ENCODE measurements at places on chromosomes 2 and 18.

DNA sequence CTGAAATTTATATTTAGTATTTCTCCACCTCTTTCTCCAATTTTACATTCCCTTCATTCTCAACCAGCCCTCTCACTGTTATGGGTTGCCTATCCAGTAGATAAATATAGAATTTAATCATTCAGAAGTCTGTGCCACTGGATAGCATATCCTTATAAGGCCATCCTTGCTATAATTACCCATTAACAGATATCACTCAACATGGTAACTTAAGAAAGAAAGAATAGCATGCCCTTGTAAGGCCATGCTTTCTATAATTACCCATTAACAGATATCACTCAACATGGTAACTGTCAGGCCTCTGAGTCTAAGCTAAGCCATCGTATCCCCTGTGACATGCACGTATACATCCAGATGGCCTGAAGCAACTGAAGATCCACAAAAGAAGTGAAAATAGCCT, 1137.4 kb upstream of the FAM98A start:
- DNase-seq: no peak

- no peak for DNase-seq
Observed at GRCh38 chr18:58592223-58593214, 36.4 kb downstream of the ALPK2 start.

DNA sequence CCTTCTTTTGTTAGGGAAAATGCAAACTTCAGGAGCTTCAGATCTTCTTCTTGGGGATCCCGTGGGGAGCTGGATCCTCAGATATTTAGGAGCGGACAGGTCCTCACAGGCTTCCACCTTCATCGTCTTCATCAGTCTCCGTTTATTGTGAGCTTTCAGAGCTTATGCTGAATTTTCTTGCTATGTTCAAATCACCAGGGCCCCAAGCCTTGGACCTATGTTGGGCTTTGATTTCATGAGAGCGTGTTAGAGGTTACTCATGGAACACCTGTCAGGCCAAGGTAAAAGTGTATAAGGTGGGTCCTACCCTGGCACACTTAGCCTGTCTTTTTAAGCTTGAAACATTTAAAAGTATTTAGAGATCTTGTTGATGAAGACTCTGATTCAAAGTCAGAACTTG, 212.9 kb downstream of the FAM210A start:
- DNase-seq: no peak

DNA sequence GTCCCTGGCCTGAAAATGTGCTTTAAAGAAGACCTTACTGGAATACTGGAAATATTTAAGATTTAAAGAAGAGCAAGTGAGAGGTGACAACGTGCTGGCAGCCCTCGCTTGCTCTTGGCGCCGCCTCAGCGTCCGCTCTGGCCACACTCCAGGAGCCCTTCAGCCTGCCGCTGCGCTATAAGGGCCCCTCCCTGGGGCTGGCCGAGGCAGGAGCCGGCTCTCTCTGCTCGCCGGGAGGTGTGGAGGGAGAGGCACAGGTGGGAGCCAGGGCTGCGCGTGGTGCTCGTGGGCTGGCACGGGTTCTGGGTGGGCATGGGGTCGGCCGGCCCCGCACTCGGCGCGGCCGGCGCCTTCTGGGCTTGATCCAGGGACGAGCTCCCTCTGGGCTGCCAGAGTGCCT, 2.9 kb upstream of the COQ10B start:
- no peak for DNase-seq

DNA sequence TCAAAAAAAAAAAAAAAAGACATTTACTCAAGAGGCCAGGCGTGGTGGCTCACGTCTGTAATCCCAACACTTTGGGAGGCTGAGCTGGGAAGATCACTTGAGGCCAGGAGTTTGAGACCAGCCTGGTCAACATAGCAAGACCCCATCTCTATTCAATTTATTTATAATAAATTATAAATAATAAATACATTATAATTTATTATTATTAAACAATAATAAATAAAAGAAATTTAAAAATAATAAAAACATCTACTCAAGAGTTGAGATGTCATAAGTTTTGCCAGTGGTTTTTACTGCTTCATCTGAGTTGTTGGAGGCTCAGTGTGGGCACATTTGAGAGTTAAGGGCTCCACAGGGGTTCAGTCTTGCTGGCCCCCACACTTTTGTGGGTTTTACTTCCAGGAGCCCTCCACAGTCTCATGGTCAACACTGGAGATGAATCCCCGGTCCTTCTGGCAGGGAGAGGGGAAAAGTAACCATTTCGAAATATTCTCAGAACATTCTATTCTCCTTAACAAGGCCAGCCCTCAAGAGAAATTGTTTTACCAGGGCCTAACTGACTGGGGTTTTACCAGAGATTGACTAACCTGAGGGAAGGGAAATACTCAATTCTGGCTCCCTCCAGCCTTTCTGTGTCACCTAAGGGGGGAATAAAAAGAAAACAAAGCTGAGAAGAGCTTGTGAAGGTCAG, 51.6 kb upstream of the NCOA1 start:
- DNase-seq: no peak

- no peak for DNase-seq
Observed at GRCh38 chr2:175476948-175477347, 295.4 kb upstream of the ATP5MC3 start.

DNA sequence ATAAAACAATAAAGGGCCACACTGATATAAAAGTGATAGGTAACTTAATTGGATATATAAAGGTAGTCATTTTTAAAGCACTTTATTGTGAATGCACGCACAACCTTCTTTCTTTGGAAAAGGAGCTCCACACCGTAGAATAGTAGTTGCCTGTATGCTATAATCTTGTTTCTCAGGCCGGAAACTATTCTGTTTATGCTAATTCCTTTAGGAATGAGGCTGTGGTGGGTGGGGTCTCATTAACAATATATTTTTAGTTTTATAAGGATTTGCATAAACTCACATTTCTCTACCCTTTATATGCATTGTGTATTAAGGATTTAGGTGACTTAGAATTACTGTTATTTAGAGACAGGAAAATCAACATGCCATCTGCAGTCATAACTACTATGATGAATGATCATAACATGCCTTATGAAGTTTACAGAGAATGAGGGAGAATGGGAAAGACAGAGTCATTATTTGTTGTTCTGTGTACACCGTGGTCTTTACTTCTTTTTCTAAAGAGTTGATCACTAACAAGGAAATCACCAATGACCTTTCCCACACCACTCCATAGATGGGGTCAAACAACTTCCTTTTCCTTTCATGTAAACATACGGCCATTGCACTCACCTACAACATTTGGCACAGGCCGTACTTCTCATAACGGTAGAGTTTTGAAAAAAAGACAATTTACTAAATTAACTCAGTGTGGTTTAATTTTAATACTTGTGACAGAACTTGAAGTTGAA, 84.5 kb downstream of the PIEZO2 start:
- DNase-seq: no peak

GRCh38 chr2:71746946-71747501, 293.7 kb downstream of the DYSF start:
- no peak for DNase-seq

GRCh38 chr2:46117379-46117778, 179.8 kb upstream of the EPAS1 start:
- no peak for DNase-seq

DNA sequence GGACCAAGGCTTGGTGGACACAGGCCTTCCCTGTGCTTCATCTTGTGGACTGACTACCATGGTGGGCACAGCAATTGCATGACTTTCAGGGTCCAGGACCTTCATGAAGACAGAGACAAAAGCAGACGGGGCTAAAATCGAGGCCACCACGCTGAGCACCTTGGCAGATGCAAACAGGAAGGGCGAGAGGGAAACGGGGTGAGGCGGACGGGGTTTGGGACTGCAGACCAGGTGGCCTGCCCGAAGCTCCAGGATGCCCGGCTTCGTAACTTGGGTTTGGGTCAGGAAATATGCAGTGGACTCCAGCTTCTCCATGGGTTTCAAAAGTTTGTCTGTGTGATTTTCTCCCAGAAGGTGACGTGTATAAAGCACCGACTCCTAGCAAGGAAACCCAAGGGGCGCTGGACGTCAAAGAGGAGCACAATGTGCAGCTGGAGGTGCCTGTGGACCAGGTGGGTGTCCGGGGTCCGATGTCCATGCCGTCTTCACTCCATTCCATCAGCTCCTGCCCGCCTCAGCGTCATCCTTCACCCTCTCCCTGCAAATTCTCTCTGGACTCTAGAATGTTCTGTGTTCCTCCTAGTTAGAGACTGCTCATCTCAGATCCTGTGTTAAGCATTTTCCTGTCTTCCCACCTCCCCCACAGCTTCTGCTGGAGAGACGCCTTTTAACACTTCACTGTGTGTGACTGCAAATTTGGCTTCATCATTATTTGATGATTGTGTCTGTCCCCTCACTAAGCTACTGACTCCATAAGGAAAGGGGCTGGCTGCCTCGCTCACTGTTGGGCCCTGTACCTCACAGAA, 65.8 kb downstream of the DCDC2C start:
- DNase-seq: no peak

DNA sequence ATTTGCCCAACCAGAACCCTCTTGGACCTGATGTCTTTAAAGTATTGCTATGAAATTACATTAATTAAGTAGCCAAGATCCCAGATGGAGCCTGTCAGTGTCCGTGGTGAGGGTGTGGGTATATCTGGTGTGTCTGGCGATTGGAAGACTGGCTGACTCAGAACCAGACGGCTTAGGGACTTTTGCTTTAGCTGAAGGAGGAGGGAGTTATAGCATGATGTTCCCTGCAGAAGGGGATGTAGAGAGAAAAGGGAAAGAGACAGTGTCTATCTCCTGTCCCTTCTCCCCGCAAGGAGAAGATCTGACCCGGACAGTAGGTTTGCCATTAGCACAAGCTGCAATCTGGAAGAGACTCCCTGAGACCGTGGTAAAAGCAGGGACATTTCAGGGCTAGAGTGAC, 60.6 kb downstream of the POU3F3 start:
- DNase-seq: no peak

DNA sequence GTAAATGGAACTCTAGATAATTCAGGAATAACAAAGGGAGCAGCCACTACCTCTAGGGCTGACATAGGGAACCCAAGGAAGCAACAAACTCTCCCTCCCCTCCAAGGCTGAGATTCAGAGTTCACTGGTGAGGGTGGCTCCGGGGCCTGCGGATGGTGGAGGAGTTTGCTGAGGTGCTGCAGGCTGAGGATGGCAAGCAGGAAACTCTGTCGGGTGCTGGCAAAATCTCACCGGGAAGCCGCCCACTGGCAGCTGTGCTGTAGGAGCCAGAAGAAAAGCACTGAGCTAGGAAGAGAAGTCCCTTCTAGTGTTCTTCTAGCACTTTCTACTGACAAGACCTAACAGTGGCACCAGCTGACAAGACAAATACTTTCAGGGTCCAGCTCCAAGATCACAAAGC, 12.5 kb upstream of the HAAO start:
- no peak for DNase-seq

- DNase-seq: no peak
Observed at GRCh38 chr18:13291299-13291698, 72.7 kb downstream of the LDLRAD4 start.

- DNase-seq: no peak
Observed at GRCh38 chr2:9398881-9399780, 24.2 kb downstream of the ITGB1BP1 start.

GRCh38 chr2:1640301-1641135, 103.8 kb downstream of the PXDN start:
- DNase-seq: no peak

DNA sequence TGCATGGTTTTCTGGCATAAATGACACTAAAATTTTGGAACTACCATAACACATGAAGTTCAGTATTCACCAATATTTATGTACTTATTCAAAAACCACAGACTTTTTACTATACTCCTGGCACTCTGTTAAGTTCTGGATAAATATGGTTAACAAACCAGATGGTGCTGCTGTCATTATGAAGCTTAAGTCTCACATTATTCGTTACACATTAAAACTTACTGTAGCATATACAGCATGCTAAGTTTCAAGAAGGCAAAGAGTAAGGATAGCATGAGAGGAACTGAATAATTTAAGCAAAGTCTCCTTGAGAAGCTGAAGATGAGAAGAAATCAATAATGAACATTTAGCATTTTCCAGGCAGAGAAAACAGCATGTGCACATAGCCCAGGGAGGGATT, 929.5 kb downstream of the NRXN1 start:
- no peak for DNase-seq

GRCh38 chr2:226995625-226996041, 159.8 kb downstream of the RHBDD1 start:
- DNase-seq: no peak

DNA sequence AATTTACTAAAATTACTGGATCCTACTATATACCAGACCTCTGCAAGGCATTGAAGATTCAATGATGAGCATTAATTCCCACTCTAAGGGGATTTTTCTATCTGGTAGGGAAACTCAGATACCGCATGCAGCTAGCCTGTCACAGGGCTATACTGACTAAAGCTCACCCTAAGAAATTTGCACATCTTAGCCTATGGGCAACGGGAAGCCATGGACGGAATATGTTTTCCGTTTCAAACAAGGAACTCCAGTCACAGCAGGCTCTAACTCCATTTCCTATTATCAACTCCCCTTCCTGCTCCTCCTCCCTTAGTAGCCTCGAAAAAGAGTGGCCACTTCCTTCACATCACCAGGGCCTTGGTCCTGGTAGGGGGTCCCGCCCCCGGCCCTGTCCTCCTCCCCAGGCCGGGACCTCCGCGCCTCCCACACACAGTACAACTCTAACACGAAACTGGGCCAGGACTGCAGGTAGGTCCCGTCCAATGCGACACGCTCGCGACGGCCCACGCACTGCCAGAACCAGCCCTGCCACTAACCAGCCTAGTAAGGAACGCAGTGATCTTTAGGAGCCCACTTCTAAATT, 659 bp upstream of the COX5B start:
- no peak for DNase-seq

DNA sequence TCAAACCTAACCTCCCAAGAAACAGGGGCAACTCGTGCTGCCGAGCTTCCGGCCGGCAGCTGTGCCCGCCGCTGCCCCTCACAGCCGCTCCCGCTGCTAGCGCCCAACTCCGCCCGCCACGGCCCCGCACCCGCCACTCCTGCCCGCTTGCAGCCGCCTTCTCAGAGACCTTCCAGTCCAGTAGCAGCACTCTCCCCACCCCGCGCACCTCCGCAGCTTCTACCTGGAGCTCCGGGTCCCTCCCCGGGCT, 722 bp upstream of the C2orf15 start:
- DNase-seq: no peak

- DNase-seq: no peak
Observed at GRCh38 chr2:32464431-32464830, 107.6 kb downstream of the BIRC6 start.

GRCh38 chr2:5736886-5737285, 44.7 kb downstream of the SOX11 start:
- DNase-seq: no peak

DNA sequence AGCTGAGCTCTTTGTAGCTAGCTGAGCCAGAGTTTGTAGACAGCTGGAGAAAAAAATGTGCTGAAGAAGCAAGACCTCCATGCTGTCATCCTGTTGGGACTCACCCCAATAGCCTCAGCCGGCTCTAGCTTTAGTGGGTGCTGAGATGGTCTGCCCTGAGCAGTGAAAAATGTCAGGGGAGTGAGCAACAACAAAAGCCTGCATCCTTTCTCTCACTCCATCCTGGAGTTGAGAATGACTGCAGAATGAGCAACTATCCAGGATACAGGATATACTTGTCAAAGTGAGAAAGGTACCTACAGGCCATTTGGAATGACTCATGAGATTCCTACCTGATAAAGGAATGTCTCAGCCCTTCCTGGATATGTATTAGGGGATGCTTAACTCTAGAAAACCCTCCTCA, 146.1 kb upstream of the DLX2 start:
- DNase-seq: no peak

Data from stimulated activated CD8-positive, alpha-beta memory T cell treated with anti-CD3 and anti-CD28 coated beads, Interleukin-7, amount 100 ng/mL, for 1 hour (primary cell).